ENCODE measurements at places on chromosomes 2 and 18.
A peak's percentile ranks its signal among the peaks of the same experiment; 100 is the strongest.

DNA sequence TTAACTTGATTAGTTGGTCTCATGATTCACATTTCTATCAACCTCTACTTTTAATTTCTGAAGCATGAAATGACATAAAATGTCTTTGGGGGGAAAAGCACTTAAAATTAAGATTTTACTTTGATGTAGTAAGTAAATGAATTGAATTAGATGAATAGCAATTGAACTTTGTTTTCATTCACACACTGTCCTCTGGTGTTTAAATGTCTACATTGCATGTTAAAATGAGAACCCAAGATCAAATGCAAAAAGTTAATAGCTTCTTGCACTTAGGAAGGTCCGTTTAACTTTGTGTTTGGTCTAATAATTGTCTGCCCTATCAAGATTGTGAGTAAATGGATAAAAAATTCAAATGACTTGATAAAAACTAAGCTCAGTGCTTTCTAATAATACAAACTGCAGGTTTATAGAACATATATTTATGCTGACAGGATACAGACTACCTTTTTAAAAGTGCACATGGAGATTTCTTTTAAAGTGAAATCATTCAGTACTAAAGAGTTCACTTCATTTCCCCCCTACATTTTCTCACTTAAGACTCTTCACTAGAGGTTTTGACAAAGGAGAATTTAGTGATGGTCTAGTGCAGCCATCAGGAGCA lies 156.2 kb upstream of the NABP1 start:
- peak; percentile 40 for DNase-seq

- DNase-seq: no peak
Observed at GRCh38 chr18:31061945-31062344, 19.4 kb upstream of the DSC3 start.

DNA sequence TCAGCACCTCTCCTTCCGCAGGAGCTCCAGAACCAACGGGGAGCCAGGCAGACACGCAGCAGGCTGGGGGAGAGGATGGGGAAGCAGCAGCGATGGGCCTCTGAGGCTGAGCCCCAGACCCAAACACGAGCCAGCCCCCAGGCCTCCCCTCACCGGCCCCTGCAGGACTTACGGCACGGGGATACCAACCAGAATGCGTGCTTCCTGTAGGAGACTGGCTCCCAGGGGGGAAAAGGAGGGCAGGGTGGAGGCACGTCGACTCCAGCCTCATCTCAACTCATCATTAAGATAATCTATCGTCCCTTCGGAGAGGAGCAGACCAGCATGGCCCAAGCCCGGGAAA lies 495.1 kb upstream of the MYT1L start:
- DNase-seq: no peak

GRCh38 chr18:48412339-48412929 lies 3.3 kb upstream of the ZBTB7C start:
- DNase-seq: peak; percentile 24

DNA sequence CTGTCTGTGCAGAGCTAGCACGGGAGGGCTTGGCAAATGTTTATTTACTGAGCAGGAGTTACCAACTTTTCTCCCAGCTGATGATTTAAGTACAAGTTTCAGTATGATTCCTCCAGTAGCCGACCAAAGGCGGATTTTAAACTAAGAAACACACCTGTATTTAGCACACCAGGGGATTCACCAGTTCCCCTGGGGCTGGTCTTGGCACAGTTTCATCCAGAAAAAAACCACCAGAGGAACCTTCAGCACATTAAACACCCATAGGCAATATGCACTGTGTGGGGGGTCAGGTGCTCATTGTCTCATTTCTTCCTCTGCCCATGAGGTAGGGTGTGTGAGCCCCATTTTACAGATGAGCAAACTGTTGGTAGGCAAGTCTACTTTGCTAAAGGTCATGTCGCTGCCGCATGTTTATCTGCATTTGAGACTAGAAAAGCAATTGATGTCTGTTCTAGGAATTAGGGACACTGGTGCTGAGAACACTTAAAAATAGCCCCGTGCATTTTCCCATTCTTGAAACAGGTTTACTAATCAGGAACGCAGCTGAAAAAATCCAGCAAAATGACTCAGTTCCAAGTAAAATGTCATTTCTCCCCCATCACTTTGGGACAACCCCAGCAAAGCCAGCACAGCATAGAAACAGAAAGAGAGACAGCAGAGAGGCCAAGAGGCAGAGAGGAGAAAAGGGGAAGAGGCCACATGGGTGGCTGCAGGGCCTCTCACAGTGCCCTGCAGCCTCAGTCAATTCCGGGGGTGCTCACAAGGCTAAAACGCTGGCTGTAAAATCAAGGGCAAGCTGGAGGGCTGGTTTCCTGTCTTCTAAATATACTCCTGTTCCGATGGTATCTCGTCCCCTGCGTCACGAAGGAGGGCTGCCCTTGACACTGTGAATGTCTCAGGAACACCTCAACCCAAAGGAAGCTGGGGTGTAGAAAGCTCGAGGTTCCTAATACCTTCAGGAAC lies 166.8 kb upstream of the ID2 start:
- DNase-seq: no peak

- no peak for DNase-seq
Observed at GRCh38 chr18:56481751-56482150, 156.6 kb downstream of the TXNL1 start.

DNA sequence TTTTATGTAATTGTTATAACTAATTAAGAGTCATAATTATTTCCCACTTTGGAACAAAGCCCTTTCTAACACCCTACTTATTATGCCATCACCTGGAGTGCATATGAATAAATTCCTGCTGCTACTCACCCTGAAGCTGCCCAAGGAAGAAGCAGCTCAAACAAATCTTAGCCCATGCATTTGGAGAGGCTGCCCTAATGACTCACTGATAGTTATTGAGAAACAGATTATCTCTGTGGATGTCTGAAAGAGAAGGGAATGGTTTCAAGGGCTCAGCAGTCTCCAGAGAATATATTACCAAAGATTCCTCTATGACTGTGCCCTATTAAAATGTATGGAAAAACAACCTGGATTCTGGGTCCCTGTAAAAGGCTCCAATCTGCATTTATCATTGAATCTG lies 81.0 kb downstream of the GPR39 start:
- peak; percentile 33 for DNase-seq

DNA sequence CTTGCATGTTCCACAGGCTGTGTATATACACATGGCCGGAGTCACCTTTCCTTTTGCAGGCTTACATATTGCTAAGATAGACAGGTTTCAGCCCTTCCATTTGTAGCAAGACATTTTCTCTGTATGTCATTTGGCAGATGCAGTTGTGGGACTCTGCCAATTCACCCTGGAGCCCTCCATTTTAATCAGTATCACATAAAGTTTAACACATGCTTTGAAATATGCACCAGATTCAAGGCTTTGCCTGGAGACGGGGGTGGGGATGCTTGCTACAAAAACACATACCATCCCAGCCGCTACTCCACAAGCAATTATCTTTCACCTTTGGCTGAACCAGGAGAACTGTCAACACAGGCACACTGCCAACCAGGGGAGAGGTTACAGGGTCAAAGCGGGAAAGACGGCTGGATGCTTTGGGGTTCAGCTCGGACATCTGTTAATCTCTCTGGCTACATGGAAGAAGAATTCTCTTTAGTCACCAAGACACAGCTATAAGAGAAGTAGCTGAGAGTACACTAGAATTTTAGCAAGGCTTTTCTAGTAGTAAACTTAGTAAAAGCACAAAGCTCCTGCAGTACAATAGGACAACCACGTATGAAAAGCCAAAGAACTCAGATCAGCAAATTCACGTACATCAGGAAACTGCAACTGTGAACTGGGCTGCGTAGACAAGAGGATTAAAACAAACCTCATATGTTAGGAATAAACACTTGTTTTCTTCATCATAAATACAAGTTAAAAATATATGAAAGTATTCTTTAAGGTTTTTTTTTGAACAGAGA lies 130.9 kb downstream of the EXOC6B start:
- peak; percentile 81 for DNase-seq

- DNase-seq: no peak
Observed at GRCh38 chr2:128874608-128875007, 555.9 kb upstream of the HS6ST1 start.

DNA sequence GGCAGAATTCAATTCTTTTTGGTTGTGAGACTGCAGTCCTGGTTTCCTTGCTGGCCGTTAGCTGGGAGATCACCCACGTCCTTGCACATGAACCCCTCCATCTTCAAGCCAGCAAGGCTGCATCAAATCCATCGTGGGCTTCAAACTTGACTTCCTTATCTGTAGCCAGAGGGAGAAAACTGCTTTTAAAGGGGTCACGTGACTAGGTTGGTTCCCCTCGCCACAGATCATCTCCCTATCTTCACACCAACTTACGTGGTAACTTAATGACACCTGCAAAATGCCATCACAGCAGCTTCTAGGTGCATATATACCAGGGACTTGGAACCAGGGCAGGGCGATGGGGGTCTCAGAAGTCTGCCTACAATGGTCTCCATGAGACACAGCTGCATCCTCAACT lies 169.5 kb downstream of the MTCL1 start:
- DNase-seq: no peak

DNA sequence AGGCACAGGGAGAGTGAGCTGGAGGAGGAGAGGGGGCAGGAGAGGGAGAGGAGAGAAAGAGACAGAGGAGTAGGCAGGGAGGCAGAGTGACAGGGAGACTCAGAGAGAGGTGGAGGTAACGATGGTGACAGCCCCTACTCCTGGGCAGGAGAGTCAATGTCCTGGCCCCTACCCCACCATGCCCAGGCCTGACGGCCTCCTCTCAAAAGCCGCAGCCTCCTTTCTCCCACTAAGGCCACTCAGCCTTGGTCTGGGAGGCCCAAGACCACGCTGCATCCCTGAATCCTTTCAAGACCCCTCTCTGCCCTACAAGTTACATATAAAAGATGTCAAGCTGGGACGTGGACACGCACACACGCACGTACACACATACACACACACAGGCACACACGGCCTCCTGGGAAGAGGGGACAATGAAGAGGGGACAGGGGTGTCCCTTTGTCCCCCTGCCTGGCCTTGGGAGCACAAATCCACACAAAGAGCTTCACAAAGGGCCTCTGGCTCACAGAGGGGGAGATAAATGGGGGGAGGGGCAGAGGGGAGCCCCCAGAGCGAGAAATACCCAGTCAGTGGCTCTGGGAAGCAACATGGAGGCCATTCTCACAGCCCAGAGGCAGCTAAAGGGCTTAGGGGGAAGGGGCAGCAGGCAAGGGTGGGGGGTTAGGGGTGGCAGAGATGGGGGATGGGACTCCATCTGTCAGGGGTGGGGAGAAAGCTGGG lies 19.5 kb upstream of the TNS1 start:
- DNase-seq: no peak

DNA sequence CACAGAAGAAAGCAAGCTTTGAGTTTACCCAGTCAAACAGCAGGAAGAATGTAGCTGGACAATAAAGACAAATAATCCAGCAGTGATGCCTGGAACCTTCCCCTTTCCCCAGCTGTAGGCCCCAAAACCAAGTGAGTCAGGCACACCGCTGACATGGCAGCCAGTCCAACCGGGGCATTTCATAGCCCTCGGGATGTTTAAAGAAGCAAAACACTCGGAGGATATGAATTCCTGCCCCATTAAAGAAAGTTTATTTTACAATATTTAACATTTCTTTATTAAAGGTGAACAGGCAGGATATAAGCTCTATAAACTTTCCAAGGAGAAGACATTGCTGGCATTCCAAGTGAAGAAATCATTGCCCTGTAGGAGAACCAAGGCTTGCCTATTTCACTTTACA lies 507.6 kb upstream of the TNP1 start:
- DNase-seq: peak; percentile 57

GRCh38 chr2:20398956-20399567 lies 47.8 kb upstream of the RHOB start:
- peak; percentile 25 for DNase-seq

DNA sequence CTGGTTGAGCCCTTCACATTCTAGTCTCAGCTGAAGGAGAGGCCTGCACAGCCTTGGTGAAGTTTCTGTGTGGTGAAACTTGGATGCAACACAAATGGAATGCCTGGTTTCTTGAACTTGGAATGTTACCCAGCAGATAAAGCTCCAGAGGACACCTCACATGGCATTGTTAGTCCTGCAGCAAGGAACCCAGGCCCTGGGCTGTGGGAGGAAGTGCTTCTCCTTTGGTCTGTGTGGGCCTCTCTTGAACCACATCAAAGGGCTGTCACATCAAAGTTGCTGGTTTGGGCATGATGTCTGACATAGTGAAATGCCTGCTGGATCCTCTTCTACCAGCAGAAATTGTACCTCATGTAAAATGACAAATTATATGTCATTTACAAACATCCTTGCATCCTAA lies 198.5 kb downstream of the FHOD3 start:
- DNase-seq: no peak

- no peak for DNase-seq
Observed at GRCh38 chr2:239876271-239876947, 148.7 kb downstream of the NDUFA10 start.

DNA sequence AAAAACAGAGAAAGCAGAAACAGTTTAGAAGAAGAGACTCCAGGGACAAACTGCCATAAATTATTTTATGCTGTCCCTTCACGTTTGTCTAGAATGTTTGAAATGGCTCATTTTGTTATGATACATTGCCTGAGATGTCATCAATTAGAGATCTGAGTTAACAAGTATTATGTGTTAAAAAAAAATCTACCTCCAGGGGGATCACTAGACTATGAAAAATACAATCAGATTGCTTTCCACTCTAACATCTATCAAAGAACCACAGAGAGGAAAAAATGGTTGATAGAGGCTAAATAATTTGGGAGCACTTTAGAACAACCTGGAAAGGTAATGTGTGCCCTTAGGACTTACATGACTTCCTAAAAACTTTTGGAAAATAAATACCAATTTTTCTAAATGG lies 103.8 kb upstream of the CCDC150 start:
- DNase-seq: no peak

- no peak for DNase-seq
Observed at GRCh38 chr18:45034179-45034578, 353.5 kb downstream of the SETBP1 start.

DNA sequence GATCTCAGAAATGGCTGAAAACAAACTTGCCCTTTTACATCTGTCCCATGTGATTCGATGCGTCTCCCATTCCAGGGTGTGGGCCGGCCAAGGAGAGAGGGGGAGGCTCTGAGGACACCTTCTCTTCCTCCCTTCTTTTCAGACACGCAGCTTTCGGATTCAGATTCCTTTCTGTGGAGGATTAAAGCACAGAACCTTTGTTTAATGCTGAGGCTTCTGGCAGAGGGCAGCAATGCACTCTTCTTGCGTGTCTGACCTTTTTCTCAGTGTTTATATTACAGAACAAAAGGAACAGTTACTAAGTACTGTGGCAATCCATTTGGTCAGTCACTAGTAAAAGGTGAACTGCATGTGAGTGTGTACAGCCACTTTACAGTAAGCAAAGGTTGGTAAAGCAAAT lies 268.9 kb upstream of the CCDC68 start:
- DNase-seq: no peak

GRCh38 chr2:61371027-61371426 lies 99.9 kb downstream of the USP34 start:
- peak; percentile 7 for DNase-seq

GRCh38 chr2:190912726-190913125 lies 32.1 kb downstream of the GLS start:
- peak; percentile 61 for DNase-seq

- peak; percentile 72 for DNase-seq
Observed at GRCh38 chr2:163348857-163349380, 386.9 kb downstream of the FIGN start.

GRCh38 chr2:181828122-181828705 lies 63.3 kb upstream of the ITPRID2 start:
- no peak for DNase-seq

Measured in fibroblast of skin of right biceps (primary cell).